Tibial artery (tissue), 4 donors: ENCODE measurements at places on chromosomes 12 and 14.
A peak's percentile ranks its signal among the peaks of the same experiment; 100 is the strongest.

DNA sequence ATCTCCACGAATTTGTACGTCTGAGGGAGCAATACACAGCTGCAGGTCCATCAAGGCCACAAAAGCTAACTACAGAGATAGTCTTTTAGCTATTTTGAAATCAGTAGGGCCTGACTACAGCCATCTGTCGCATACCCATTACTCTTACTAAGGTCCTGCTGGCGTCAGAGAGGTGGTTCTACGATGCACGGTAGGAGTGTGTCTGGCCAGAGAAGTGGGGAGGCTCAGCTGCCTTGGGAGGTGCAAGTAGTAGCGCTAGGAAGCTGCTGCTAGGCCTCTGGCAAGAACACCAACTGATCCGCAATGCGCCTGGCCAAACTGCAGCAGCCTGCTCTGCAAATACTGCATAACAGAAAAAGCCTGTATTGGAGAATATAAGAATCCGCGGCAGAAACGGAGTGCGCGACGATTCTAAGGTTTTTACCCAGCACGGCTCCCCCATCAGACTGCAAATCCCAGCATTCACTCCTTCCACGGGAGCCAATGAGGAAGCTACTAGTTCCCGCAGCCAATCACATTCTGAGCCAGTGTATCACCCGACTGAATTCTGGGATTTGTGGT is 743 bp upstream of the CAND1 start:
- peak; percentile 95 for DNase-seq

GRCh38 chr12:110957652-110958051 is 37.3 kb upstream of the MYL2 start:
- no peak for DNase-seq

- no peak for DNase-seq
Measured at GRCh38 chr12:73136386-73136785, 864.2 kb downstream of the TRHDE start.

- DNase-seq, result no peak
Measured at GRCh38 chr12:118682656-118683055, 298.7 kb upstream of the SRRM4 start.

DNA sequence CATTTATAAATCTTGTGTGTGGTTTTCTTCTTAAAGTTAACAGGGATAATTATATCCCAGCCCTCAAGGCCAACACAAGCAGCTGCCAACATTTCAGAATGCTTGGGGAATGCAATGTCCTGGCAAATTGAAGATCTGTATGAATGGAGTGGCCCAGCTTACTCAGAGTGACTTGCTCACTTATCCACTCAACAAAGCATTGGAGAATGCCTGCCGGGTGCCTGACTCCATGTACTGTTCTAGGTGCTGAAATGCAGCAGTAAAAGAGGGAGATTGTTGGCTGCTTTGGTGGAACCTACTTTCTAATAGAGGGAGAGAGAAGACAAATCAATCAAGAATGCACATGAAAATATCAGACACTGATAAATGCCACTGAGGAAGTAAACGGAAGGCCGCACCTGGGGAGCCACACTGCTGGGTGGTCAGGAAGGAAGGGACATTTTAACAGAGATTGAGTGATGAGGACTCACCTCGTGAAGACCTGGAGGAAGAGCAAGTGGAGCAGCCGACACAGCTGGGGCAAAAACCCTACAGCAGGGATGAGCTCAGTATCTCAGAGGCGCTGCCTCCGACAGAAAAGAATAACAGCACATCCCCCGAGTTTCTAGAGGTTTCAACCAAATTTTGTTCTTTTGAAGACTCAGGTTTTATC is 61.2 kb upstream of the VASH1 start:
- DNase-seq, result peak; percentile 73

DNA sequence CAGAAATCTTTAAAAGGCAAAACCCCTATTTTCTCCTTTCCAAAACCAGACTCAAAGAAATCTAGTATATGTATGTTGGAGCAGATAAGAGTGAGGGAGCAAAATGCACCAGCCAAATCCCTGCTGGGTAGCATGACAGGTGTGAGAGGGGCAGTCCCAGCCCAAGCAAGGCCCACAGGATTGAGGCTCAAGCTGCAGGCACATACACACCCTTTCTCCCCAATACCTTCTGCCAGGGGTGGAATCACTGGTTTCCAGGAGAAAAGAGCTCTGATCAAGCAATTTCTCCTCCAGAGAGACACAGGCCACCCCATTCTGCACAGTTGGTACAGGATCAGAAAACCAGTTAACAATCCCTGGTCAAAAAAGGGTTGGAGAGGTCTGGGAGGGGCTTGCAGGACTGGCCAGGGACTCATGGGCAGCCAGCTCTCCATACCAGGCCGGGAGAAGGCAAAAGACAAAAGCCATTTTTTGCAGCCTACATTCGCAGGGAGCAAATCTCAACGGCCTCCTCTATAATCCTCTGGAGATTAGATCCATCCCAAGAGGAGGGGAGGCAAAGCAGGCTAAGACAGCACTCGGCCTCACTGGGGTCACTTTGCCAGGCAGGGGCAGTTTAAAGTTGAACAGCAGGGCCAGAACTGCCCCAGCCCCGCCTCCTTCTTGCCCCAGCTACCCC is 2.1 kb downstream of the KMT2D start:
- no peak for DNase-seq

DNA sequence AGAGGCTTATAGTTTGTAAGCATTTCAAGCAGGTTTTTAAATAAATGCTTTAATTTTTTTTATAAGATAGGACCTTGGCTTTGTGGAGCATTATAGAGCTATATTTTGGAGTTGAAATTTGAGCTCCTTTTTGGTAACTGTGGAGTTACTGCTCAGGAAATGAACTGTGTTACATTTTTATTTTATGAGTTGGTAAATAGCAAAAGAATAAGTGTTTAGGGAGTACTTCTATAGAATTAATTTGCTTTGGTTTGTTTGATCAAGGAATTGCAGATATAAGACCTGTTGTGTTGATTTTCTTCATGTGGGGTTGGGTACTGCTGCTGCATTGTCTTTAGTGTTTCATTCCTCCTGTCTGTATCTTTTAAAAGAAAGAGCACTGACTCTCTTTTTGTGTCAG is 3.5 kb downstream of the ATP2A2 start:
- no peak for DNase-seq

- no peak for DNase-seq
Measured at GRCh38 chr12:52498946-52499345, 5.9 kb upstream of the KRT6A start.

DNA sequence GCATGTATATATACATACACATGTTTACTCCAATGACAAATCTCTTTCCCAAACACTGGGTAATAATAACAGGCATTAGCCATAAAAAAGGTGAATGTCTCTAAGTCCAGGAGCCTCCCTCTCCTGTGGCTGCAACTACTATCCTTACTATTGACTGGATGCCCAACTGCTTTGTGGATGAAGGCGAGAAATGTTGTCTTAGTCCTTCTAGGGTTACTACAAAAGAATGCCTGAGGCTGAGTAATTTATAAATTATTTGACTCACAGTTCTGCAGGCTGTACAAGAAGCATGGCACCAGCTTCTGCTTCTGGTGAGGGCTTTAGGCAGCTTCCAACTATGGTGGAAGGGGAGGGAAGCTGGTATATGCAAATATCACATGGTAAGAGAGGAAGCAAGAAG is 366.0 kb upstream of the DDHD1 start:
- no peak for DNase-seq

DNA sequence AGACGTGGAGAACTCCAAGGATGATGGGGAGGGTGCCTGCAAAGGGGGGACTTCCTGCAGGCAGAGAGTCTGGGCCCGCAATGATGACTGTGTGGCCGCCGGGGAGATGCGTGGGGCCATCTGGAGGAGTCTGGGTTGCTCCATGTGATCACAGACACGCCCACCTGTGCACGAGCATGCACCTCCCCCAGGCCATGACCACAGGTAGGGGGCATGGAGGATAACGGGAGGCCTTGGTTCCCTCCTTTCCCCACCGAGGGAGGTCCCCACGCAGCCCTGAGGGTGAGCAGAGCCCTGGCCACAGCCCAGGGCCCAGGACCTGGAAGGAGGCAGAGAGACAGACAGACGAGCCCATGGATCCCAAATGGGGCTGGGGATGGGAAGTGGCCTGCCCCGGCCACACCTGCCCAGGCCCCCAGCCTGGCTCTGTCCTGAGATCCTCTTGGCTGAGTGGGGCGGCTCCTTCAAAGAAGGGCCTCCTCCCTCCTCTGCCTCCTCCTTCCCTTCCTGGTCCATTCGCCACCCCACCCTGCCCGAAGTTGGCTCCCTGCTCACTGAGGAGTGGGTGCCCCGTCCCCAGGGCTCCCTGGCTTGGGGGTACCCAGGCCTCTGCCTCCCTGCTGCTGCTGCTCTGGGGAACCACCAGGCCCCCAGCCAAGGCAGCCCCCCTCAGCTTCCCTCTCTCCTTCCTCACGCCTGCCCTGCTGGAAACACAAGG is 138.2 kb downstream of the CALM1 start:
- no peak for DNase-seq

GRCh38 chr12:111322336-111323250 is 46.3 kb downstream of the PHETA1 start:
- DNase-seq, result no peak

GRCh38 chr14:52395728-52396127 is 81.6 kb downstream of the PTGER2 start:
- no peak for DNase-seq

DNA sequence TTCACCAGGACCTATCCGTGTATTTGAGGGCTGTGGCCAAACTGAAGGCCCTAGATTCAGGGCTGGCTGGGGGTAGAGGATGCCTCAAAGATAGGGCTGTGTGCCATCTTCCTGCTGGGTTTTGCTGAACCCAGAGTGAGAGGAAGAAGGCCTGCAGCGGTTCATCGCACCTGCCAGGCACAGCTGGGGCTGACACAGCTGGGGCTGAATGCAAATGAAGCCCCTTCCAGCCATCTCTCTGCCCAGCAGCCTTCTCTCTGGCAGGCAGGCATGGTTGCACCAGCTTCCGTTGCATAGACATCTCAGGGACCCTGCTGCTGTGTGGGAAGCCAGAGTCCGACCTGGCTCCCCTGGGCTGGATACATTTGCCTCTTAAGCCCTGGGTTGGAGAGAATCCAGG is 152.4 kb downstream of the TSPAN9 start:
- DNase-seq, result no peak

DNA sequence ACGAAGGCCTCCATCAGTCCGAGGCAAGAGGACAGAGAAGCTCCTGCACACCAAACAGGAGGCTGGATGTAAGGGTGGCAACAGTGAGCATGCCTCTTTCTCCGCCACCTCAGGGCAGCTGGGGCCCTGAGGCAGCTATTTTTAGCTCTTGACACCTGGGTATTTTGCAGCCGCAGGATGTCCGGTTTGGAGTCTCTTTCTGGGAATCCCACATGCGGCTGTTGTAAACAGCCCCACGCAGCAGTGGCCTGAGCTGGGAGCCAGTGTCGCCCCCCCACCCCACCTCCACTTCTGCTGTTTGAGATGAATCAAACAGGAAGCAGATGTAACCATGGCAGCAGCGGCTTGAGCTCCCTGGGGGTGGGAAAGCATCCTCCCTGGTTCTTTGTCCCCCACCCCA is 11.7 kb downstream of the HDAC7 start:
- DNase-seq, result peak; percentile 54

DNA sequence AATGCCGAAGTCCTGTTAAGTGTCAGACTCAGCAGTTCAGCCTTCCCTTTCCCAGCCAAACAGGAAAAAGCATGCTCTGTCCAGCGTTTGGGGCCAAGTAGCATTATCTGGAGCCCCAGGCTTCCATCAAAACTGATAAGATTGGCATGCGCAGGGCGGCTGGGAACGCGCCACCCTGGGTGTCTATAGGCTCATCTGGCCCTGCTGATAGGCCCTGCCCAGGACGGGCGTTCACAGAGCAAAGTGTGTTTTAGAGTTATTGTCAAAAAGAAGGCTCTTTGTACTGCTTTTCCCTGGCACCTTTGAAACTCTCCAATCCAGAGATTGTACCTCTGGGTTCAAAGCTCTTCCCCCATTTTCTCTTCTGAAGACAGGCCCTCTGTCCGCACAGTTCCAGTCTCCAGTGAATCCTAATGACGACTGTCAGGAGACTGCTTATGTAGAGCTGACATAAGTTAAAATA is at the start of gene ART4:
Gene ART4 (minus strand): TSS at position 102 of the 463 bp plus-strand sequence. CDS start 413 bp downstream, outside the sequence.
- DNase-seq, result peak; percentile 41

DNA sequence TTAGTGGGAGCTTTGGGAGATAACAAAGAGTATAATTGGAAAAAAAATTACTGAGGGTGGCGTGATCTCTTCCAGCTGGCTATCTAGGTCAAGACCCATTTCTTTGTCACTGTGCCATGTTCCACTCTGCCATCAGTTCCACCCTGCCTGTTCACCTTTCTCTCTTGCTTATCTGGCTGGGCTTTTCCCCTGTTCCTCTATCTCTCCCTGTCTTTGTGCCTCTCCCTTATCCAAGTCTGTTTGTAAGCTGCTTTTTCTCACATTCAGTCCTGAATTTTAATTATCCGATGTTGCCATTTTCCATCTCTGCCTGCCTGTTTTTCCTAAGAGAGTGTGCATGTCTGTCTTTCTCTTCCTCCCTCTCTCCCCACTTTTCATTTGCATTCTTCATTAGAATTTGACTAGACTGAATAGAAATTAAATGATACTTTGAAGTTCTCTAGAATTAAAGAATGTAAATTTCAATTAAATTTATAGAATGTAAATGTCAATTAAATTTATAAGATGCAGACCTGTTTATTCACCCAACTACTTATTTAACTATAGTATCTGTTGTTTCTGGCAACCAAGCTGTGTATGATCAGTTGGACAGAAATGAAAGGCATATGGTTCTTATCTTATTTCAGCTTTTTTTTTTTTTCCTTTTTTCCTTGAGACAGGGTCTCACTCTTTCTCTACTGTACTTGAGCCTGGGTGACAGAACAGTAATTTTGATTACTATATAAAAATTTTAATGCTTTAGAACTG is 40.9 kb upstream of the A2ML1 start:
- DNase-seq, result no peak

GRCh38 chr12:110661337-110661972 is 27.5 kb downstream of the HVCN1 start:
- DNase-seq, result peak; percentile 71

- DNase-seq, result no peak
Measured at GRCh38 chr12:29103539-29103974, 45.5 kb upstream of the FAR2 start.

GRCh38 chr12:2551412-2551900 is 243.3 kb upstream of the FKBP4 start:
- no peak for DNase-seq

GRCh38 chr12:56119361-56119796 is 1.3 kb downstream of the ZC3H10 start:
- DNase-seq, result peak; percentile 75

DNA sequence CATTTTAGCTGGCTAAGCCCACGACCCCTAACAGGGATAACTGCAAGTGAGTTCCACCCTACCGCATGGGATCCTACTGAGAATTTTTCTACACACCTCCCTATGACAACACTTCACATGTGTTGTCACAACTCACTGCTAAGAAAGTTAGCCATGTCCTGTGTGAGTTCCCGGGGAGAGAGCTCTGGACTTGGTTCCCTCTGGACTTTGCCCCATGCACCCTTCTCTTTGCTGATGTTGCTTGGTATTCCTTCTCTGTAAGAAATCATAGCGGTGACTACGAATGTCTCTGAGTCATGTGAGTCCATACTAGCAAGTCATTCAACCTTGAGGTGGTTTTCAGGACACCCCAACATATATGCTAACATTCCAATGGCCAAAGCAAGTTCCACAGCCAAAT is 9.5 kb upstream of the CDKN3 start:
- DNase-seq, result no peak
